ENCODE measurements at places on chromosomes 5 and 9. TPM values are rescaled to one million over a fixed set of nuclear protein-coding genes. Genes with fewer than 3 reads are reported as not detected.
A peak's percentile ranks its signal among the peaks of the same experiment; 100 is the strongest.

DNA sequence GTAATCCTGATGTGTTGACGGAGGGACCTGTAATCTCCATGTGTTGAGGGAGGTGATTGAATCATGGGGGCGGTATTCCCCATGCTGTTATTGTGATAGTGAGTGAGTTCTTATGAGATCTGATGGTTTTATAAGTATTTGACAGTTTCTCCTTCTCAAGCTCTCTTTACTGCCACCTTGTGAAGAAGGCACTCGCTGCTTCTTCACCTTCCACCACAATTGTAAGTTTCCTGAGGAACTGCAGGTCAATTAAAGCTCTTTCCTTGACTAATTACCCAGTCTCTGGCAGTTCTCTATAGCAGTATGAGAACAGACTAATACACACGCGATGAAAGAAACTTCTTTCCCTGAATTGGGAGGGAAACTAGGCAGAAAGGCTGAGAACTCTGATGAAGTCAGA lies 141.1 kb upstream of the RAD23B start:
- no peaks in the 10 kb centered on the region for H3K27me3 ChIP-seq
- no peak overlapping the region for H3K27ac ChIP-seq
- no peaks in the 10 kb centered on the region for H3K4me1 ChIP-seq

- H3K27me3 ChIP-seq, result no peaks in the 10 kb centered on the region
- H3K36me3 ChIP-seq, result no peaks in the 10 kb centered on the region
- H3K4me3 ChIP-seq, result peak within 1 kb of the TSS; percentile 50
- DNase-seq, result peak; percentile 47
- peaks cover 7% of the 10 kb centered on the region for H3K4me1 ChIP-seq
- H3K27ac ChIP-seq, result peak within 1 kb of the TSS; percentile 85
Observed at GRCh38 chr9:90801241-90801972, at the start of gene SYK. TSS of gene SYK (plus strand) at chr9:90801819. CDS start at chr9:90843899, 42,080 bp downstream.

DNA sequence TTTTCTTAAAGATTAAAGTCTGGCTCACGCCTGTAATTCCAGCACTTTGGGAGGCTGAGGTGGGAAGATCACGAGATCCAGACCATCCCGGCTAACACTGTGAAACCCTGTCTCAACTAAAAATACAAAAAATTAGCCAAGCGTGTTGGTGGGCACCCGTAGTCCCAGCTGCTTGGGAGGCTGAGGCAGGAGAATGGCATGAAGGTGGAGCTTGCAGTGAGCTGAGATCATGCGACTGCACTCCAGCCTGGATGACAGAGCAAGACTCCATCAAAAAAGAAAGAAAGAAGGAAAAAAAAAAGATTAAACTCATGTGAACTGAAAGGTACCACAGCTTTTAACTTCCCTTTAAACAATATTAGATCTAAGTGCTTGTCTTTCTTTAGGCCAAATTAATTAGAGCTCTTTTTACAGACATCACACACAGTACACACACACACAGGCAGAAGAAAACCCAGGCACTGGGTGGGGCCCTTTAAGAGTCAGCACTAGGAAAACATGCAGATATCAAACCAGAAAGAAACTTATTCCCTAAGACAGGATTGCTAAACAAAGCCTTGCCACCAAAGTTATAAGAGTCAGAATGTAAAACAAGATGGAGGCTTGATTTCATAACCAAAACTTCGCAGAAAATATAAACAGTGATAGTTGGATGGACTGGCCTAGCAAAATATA lies 29.3 kb upstream of the UHRF2 start:
- H3K36me3 ChIP-seq, result no peaks in the 10 kb centered on the region
- DNase-seq, result no peak
- no peaks in the 10 kb centered on the region for H3K4me1 ChIP-seq
- no peak overlapping the region for H3K27ac ChIP-seq
- no peaks in the 10 kb centered on the region for H3K27me3 ChIP-seq
- no peak overlapping the region for H3K4me3 ChIP-seq

DNA sequence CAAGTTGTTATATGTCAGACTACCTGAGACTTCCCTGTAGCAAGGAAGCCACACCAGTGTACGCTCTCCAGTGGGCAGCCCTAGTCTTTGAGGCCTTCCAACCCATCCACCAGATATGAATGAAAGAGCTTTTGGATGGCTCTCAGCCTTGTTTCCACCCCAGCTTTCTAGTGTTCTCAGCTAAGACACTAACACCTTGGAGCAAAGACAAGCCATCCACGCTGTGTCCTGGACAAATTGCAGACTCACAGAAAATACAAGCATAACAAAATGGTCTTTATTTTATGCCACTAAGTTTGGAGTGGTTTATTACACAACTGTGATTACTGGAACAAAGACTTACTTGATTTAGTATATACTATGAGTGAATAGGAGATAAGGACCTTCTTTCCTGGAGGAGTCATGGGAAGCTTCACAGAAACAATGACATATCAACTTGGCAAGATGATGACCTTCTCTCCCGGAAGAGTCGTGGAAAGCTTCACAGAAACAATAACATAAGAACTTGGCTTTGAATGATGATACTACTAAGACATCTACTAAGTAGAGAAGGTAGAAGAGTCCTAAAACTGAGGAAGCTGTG lies 134.0 kb upstream of the VCAN start:
- no peak overlapping the region for H3K27ac ChIP-seq
- no peaks in the 10 kb centered on the region for H3K27me3 ChIP-seq

DNA sequence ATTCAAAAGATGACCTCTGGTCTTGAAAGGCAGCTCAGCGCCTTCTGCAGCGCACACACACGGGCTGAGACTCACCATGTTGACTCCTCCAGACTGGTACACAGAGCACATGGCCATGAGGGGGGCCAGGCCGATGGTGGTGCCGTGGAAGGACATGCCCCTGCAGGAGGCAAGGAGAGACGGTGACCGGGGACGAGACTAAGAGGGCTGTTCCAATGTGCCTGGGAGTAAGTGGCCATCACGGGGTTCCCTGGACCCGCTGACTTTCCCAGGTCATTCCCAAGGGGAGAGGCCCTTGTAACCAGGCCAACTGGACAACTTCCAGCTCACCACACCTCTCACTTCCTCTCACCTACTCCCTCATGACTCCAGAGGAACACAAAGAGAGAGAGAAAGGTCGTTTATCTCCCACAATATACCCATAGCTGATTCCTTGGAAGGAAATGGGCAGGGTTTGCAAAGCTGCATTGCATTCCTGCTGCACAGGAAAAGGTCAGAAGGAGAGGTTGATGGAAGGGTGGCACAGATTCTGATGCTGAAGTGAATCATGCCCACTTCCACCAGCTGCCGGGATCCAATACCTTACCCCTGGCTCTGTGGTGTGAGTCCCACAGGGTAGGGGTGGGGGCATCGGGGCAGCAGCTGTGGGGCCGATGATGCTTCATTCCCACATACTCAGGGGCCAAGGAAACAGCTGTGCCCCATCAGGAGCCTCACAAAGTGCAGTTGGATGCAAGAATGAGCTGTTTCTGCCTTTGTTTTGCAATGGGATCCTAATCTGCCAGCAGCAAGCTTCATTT lies 47.2 kb downstream of the NIPAL4 start:
- DNase-seq, result peak; percentile 62
- peaks cover 6% of the 10 kb centered on the region for H3K36me3 ChIP-seq
- H3K4me1 ChIP-seq, result peaks cover 11% of the 10 kb centered on the region
- H3K27me3 ChIP-seq, result no peaks in the 10 kb centered on the region

DNA sequence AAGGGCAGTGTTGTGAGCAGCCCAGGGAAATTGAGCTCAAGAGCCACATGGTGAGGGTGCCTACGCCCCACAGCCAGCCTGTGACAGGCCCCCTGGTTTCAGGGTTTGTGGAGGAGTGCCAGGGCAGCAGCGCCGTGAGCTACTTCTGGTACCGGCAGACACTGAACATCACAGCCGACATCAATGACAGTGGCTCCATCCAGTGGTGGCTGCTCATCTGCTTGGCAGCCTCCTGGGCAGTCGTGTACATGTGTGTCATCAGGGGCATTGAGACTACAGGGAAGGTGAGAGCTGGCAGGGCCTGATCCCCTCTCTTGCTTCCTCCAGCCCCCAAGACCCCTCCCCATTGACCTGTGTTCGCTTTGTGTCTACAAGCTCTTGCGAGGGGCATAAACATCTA lies 10.2 kb downstream of the SLC6A18 start:
- no peaks in the 10 kb centered on the region for H3K27me3 ChIP-seq
- H3K27ac ChIP-seq, result no peak overlapping the region
- H3K4me3 ChIP-seq, result no peak overlapping the region
- no peak for DNase-seq
- H3K4me1 ChIP-seq, result no peaks in the 10 kb centered on the region
- no peaks in the 10 kb centered on the region for H3K36me3 ChIP-seq

The WNK2 gene
- total RNA-seq, result 8.5 TPM

DNA sequence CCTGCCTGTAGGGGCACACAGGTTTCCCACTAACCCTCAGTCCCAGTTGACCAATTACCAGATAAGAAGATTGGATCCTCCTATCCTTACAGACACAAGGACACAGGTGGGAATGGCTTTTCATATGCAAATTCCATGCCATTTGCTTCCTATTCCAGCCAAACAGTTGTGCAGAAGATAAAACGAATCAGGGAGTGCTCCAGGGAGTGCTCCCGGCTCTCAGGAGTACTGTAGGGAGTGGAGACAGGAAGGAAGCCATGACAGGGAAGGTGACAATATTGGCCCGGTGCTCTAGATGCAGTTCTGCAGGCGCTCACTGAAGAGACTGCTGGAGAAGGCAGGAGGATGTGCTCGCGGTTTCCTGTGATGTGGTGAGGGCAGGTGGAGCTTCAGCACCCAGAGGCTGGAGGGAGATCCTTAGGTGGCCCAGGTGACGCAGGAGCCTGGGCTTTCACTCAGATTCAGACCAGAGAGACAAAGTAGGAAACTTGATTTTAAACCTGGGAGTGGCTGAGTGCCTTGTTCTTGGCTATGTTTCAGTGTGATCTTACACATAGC lies 260.0 kb downstream of the AUH start:
- H3K4me1 ChIP-seq, result peaks cover 5% of the 10 kb centered on the region
- no peak overlapping the region for H3K4me3 ChIP-seq
- no peaks in the 10 kb centered on the region for H3K27me3 ChIP-seq
- peak; percentile 26 for DNase-seq
- no peaks in the 10 kb centered on the region for H3K36me3 ChIP-seq

The RORB gene
- total RNA-seq, result 3.9 TPM

The ADGRD2 gene
- not detected for total RNA-seq

The LCN1 gene
- not detected for total RNA-seq

GRCh38 chr5:176532795-176533194 lies 4.4 kb downstream of the RNF44 start:
- H3K27me3 ChIP-seq, result no peaks in the 10 kb centered on the region
- no peak for DNase-seq
- H3K27ac ChIP-seq, result no peak overlapping the region
- peaks cover 19% of the 10 kb centered on the region for H3K4me1 ChIP-seq
- peaks cover 11% of the 10 kb centered on the region for H3K36me3 ChIP-seq

DNA sequence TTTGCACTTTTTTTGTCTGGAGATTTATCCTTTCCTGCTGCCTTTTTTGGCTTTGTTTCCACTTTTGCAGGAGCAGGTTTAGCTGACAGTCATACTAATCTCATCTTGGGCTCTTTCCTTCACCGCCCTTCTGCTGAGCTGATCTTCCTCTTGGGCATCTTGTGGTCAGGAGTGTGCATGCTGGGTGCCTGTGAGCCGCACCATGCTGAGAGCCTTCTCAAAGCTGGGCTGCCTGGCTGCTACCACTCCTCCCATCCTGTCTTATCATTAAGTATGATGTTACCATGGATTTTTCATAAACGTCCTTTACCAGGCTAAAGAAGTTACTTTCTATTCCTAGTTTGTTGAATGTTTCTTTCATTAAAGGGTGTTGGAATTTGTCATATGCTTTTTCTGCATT lies 49.5 kb upstream of the MCCC2 start:
- H3K36me3 ChIP-seq, result peaks cover 23% of the 10 kb centered on the region
- no peak for DNase-seq
- peaks cover 5% of the 10 kb centered on the region for H3K4me1 ChIP-seq

The STK32A gene
- total RNA-seq, result 7.1 TPM

The AGTPBP1 gene
- 29.4 TPM for total RNA-seq

DNA sequence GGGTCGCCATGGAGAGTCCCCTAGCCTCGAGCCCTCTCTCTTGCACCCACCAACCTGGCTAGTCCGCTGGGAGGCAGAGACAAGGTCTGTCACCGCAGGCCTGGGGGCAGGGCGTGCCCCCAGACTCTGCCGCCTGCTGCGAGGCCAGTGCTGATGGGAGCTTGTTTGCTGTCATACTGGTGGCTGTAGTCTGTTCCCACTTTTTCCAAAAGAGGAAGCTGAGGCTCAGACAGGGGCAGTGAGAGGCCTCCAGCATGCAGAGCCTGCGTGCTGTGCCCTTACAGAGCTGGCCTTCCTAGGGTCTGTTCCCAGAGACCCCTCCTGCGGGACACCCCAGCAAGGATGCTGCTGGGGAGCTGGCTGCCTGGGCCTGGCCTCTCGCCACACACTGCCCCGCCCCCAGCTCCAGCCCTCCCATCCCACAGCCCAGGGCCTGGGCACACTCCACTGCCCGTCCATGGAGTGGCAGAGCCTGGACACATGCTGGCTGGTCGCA lies 21.0 kb upstream of the SUSD3 start:
- no peak for DNase-seq
- H3K4me3 ChIP-seq, result no peak overlapping the region
- no peak overlapping the region for H3K27ac ChIP-seq
- no peaks in the 10 kb centered on the region for H3K36me3 ChIP-seq
- H3K27me3 ChIP-seq, result no peaks in the 10 kb centered on the region
- H3K4me1 ChIP-seq, result no peaks in the 10 kb centered on the region

The SLC25A2 gene
- total RNA-seq, result 0.17 TPM

- DNase-seq, result no peak
- no peak overlapping the region for H3K4me3 ChIP-seq
- no peaks in the 10 kb centered on the region for H3K4me1 ChIP-seq
- no peaks in the 10 kb centered on the region for H3K36me3 ChIP-seq
- H3K27ac ChIP-seq, result no peak overlapping the region
- H3K27me3 ChIP-seq, result no peaks in the 10 kb centered on the region
Observed at GRCh38 chr5:73998489-73998888, 372.5 kb downstream of the ARHGEF28 start.

The NIPAL4 gene
- 0.17 TPM for total RNA-seq

The UBQLN1 gene
- total RNA-seq, result 96.6 TPM

GRCh38 chr9:23796209-23796608 lies 29.8 kb downstream of the ELAVL2 start:
- no peaks in the 10 kb centered on the region for H3K4me1 ChIP-seq
- H3K4me3 ChIP-seq, result no peak overlapping the region
- H3K27me3 ChIP-seq, result no peaks in the 10 kb centered on the region
- no peak for DNase-seq
- H3K27ac ChIP-seq, result no peak overlapping the region

DNA sequence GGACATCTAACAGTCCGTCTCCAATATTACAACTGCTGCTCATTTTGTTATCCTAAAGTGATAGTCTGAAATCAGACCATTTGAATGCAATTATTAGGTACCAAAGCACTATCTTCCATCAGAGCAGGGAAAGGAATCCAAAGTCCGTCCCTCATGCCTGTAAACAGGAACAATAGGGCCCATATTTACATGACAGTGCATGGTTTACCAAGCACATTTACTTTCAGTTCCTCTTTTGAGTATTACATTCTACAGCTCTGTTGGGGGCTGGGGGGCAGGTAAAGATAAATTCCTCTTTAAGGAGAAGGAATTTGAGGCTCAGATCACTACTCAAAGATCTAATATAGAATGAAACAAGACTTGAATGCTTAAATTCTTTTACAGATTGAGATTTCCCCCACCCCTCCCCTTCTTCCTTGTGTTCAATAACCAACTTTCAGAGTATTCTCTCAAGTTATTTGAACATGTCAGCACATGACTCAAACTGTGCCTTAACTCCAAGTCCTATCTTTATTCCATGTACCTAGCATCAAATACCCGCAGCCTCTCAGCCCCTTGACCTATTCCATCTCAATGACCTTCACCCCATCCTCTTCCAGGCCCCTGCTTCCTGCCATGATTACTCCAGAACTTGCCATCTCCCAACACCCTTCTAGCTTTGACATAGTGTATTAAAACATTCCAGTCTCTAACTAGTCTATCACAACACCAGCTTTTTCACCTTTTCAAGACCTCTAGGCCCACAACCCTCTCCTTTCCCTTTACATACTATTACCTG lies 71.0 kb downstream of the BRINP1 start:
- H3K27ac ChIP-seq, result no peak overlapping the region
- no peaks in the 10 kb centered on the region for H3K27me3 ChIP-seq
- H3K36me3 ChIP-seq, result no peaks in the 10 kb centered on the region
- no peak overlapping the region for H3K4me3 ChIP-seq

The ARL14EPL gene
- total RNA-seq, result not detected
